Hematopoietic multipotent progenitor cell treated with erythropoietin and hydrocortisone succinate and interleukin-3 and kit ligand, for 4 days (in vitro differentiated cells): ENCODE measurements at places on chromosomes 16 and 17.

DNA sequence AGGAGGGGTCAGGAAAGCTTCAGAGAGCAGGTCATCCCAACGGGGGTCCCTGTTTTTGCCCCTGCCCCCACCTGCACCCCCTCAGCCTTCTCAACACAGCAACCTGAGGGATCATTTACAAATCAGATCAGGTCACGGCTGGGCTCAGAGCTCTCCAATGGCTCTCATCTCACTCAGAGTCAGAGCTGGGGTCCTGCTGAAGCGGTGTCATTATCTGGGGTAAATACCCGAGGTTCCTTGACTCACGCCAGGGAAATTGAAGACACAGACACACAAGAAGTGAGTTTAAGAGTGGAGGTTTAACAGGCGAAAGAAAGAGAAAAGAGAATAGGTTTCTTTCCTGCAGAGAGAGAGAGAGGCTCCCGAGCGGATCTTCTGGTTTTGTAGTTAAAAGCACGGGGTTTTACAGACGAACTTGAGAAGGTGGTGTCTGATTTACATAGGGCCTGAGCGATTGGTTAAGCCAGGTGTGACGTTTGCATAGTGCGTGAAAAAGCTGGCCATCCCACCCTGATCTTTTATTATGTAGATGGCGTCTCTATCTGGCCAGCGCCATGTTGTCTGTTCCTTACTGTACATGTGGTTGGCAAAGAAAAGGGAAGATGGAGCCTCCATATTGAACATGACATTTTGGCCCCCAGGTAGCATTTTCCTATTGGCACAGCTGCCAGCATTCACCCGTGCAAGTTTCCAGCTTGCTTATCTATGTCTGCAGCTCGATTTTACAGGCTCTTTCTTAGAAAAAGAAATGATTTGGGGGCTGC lies 51.4 kb downstream of the WSB1 start:
- DNase-seq = no peak

GRCh38 chr17:47106130-47106529 lies 83.0 kb downstream of the CDC27 start:
- DNase-seq = no peak

DNA sequence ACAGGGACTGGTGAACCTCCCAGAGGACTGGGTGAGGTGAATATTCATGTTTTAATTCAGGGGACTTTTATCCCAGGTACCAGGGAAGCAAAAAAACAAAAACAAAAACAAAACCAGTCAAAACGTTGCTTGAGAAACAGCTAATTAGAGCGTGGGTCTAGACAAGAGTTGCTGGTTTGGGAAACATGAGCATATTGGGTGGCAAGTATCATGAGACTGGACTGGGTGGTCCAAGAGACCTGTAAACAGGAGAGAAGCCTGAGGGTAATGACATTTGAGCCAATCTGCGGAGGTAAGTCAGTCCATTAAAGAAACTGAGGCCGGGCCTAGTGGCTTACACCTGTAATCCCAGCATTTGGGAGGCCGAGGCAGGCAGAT lies 11.5 kb upstream of the BPTF start:
- DNase-seq = no peak

GRCh38 chr17:40293363-40293762 lies 5.7 kb downstream of the CDC6 start:
- no peak for DNase-seq

- no peak for DNase-seq
These were observed 6.2 kb downstream of the GINS2 start for GRCh38 chr16:85682516-85682915.

DNA sequence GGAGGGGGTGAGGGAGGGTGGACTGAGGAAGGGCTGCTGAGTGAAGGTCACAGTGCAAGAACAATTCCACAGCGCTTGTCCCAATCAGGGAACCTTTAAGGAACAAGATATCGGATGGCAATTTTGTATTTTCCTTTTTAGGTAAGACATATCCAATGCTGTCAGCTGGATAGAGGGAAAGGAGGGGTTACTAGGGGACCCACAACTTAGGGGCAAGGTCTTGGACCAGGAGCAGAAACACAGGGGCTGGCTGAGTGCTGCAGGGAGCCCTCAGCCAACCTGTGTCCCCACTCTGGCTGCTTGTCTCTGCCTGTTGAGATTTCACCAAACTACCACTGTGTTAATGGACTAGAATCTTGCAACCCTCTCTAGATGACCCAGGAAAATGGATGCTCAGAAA lies 47.6 kb downstream of the AKAP1 start:
- DNase-seq = no peak

- no peak for DNase-seq
These were observed 7.6 kb downstream of the CLEC10A start for GRCh38 chr17:7072406-7072805.

GRCh38 chr17:77441940-77442339 lies 301.2 kb downstream of the SEC14L1 start:
- no peak for DNase-seq

GRCh38 chr17:44297975-44298374 lies 10.4 kb upstream of the RUNDC3A start:
- no peak for DNase-seq

GRCh38 chr16:1408171-1408837 lies 6.2 kb downstream of the UNKL start:
- peak; percentile 96 for DNase-seq

DNA sequence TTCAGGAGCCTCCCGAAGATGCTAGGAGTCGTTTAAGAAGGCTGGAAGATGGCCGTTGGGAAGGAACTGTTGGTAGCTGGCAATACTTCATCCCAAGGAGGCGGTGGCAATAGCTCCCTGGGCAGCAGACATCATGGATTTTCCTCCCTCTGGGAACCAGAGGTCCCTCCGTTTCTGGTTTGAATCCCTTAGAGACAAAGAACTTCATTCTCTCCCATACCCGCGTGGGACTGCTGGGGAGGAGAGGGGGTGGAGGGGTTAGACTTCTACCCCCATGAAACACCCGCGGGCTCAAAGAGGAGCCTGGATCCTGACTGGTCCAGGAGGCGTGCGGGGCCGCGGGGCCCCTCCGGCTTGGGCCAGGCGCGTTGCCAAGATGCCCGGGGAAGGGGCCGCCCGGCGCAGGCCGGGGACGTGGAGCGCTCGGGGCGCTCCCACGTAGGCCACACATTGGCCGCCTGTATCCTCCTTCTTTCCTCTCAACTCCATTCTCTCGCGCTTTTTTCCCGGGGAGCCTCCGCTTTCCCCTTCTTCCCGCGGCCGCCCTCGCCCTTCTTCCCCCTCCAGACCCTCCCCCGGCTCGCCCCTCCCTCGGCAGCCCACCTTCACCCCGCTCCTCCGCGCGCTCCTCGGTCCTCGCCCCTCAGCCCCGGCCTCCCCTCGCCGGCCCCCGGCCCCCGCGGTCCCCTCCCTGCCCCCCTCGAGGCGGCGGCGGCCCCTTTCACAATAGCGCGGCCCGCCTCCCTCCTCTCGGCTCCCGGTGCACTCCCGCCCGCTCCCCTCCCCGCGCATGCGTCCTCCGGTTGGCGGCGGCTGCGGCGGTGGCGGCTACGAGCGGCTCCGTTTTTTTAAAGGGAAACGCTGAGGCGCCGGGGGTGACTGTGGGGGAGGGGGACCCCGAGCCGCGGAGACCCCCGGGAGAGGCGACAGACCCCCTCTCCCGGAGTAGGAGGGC lies at the start of gene MSL1:
Gene MSL1 (plus strand): TSS at position 791 of the 955 bp plus-strand sequence. CDS start 642 bp downstream, outside the sequence.
- DNase-seq = peak; percentile 92

GRCh38 chr16:79137426-79137939 lies 463.1 kb downstream of the MAF start:
- DNase-seq = no peak

- peak; percentile 64 for DNase-seq
These were observed 956 bp upstream of the IST1 start for GRCh38 chr16:71894229-71894920.

DNA sequence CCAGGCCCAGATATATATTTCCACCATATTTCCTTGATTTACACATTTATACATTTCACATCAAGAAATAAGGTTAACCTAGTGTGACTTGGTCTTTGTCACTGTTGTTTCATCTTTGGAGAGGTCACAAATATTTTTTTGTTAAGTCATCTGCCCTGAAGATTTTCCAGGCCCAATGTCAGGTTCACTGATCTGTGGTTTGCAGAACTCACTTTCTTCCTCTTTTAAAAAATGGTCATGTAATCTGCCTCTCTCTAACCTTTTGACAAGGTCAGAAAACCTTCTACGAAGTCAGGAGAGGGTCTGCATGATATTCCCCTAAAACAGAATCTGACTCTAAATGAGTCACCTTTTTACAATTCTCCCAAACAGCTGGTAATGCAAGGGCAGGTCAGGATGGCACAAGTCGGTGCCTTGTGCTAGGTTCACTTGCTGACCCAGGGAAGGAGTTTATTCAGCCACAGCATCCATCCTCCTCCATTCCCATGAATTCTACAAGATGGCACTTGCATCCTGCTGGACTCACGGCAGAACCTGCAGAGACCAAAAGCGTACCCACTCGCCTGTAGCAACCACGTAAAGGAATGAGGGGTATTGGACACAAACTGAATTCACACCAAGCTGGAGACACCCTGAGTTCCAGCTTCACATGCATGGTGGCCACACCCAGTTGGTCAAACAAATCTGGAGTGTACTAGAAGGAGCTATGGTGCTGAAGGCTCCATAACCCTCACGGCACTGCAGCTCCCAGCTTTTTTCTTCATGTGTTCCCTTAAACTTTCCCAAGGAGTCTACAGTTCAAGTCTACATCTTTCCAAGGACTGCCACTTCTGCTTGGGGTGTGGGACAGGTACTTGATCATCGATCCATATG lies 1.6 kb upstream of the KIAA0513 start:
- DNase-seq = peak; percentile 87

DNA sequence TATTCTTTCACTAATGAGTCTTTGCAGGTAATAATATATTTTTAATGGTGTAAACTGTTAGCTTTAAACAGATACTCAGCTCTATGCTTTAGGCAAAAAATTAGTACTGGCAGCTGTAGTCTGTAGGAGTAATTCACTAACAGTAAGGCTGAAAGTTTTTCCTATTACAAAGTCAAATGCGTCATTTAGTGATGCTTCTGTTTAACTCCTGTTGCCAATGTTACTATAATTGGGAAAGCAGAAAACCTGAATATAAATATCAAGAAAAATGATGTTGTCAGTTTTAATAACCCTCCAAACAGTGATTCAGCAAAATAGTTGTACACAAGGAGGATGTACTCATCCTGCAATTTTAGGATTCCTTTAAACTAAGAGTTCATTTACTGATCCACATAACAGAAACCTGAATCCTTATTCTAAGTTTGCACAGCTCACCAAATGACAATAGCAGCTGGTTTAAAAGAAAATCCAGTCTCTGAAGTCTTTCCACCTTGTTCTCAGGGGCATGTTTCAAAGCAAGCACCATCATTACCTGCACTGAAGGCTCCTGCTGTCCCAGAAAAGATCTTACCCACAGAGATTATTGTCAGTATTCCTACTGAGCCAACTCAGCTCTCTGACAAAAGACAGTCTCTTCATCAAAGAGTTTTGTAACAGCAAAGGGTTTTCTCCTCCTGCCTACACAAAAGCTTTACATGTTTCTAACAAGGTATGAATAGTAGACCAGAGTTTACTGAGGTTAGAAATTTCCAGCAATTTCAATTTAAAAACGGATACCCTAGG lies 4.2 kb downstream of the CDR2 start:
- no peak for DNase-seq

DNA sequence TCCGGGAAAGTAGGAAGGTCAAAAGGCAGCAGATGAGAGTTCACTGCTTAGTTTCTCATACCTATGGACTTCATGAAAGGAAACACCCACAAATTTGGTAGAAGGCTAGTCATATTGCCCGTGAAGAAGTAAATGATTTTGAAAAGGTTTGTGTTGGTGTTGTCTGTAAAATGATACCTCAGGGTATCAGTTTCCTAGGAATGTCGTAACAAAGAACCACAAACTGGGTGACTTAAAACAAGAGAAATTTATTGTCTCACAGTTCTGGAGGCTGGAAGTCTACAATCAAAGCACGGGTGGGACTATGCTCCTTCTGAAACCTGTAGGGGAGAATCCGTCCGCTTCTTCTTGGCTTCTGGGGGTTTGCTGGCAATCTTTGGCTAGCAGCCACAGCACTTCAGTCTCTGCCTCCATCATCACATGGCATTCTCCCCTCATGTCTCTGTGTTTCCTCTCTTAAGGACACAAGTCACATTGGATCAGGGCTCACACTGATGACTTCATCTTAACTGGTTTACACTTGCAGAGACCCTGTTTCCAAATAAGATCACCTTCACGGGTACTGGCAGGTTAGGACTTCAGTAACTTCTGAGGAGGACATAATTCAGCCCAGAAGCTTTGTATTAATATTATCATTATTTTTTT lies 2.0 kb upstream of the NAE1 start:
- DNase-seq = no peak

DNA sequence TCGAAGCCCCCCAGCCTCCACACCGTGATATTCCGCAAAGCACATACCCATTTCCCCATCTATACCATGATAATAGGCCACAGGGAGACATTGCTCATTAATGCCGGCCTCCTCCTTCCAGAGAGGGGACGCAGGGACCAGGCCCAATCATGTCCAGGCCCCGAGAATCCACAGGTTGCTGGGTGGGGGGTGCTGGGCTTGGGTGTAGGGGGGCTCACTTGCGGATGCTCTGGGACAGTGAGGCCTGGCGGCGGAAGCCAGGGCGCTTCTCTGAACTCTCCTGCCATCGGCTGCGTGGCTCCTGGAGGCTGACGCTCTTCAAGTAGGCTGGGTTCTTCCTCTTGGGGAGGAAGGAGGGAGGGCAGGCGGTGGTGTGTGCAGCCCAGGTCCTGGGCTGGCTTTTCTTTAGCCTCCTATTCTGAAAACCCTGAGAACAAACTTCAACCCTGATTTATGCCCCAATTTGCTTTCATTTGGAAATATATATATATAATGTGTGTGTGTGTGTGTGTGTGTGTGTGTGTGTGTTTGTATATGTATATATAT lies 12.2 kb downstream of the AANAT start:
- DNase-seq = no peak

- DNase-seq = peak; percentile 35
These were observed 4.7 kb downstream of the ZACN start for GRCh38 chr17:76083536-76084182.

GRCh38 chr16:30535106-30535776 lies 583 bp upstream of the ZNF747 start:
- DNase-seq = peak; percentile 75

DNA sequence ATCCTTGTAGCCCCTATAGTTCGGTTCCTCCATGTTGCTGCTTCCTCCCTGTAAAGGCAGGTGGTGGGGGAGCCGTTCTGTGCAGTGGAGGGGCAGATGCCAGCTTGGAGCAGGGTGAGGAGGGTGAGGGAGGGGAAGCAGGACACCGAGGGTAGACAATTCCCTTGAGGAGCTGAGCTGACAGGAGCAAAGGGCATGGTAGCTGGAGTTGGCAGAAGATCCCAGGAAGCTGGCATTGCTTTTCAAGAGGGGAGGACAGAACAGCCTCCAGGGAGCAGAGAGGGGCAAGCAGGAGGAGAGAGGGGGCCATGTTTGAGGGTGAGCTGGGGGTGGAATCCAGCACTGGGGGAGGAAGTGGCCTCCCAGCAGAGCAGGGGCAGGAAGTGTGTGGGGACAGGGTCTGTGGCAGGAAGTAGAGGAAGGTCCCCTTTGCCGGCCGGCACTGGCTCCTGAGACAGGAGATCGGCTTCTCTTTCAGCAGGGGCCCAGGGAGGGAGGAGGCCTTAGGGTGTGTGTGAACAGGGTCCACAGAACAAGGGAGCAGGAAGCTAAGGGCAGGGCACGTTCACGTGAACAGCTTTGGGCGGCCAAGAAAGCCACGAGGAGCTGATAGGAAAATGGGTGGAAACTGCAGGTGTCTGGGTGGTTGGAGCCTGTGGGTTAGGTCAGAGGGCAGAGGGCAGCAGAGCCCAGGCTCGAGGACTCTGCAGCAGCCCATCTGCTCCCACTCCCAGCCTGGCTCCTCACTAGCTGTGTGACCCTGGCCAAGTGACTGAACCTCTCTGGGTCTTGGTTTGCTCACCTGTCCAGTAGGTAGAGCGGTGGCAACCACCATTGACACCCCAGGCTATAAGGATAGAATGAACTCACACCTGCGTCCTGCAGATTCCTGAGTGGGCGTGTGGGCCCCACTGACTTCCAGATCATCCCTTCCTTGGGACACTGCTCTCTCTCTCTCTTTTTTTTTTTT lies 17.5 kb upstream of the SPNS2 start:
- peak; percentile 78 for DNase-seq
